ENCODE measurements at places on chromosomes 2 and 18.
A peak's percentile ranks its signal among the peaks of the same experiment; 100 is the strongest.

DNA sequence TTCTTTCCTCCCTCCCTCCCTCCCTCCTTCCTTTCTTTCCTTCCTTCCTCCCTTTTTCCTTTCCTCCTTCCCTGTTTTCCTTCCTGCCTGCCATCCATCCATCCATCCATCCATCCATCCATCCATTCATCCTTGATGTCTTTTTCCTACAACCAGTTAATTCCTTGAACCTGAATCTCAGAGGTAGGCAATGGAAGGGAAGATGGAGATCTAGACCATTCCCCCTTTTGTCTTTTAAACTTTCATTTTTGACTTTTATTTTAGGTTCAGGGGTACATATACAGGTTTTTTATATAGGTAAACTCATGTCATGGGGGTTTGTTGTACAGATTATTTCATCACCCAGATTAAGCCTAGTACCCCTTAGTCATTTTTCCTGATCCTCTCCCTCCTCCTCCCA lies 97.4 kb downstream of the OSBPL6 start:
- no peak for DNase-seq

GRCh38 chr2:222355860-222356259 lies 57.1 kb upstream of the PAX3 start:
- peak; percentile 94 for DNase-seq

DNA sequence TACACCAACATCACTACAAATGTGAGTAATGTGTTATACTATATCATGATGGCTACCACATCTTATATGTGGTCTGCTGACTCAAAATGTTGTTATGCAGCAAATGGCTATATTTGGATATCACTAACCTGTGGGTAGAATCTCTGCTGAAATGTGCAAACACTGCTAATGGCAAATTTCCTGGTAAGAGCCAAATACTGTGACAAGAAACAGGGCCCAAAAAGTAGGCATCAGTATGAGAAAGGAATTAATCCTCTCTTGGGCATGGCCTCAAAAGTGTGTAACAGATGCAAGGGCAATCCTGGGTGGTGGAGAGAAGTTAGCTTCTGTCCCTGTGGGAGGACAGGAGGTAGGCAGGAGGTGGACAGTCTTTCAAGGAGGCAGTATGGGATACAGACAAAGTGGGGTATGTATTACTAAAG lies 13.3 kb downstream of the ATF2 start:
- DNase-seq, result peak; percentile 86

GRCh38 chr2:26269571-26270158 lies 24.9 kb downstream of the HADHB start:
- no peak for DNase-seq

DNA sequence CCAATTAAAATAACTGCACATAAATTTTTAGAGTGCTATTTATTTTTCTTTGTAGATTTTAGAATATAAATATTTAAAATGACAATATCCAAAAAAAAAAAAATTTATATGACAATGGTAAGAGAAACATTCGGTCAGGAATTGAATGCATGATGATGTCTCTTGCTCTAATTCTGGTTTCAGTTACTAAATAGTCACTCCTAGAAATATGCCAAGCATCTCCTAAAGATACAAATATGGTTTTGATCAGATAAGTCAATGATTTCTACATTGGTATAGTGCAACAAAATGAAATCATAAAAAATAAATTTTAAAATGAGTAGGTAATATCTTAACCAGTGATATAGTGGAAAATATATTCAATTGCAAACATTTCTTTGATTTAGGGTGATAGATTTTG lies 95.9 kb upstream of the ACKR3 start:
- peak; percentile 40 for DNase-seq

DNA sequence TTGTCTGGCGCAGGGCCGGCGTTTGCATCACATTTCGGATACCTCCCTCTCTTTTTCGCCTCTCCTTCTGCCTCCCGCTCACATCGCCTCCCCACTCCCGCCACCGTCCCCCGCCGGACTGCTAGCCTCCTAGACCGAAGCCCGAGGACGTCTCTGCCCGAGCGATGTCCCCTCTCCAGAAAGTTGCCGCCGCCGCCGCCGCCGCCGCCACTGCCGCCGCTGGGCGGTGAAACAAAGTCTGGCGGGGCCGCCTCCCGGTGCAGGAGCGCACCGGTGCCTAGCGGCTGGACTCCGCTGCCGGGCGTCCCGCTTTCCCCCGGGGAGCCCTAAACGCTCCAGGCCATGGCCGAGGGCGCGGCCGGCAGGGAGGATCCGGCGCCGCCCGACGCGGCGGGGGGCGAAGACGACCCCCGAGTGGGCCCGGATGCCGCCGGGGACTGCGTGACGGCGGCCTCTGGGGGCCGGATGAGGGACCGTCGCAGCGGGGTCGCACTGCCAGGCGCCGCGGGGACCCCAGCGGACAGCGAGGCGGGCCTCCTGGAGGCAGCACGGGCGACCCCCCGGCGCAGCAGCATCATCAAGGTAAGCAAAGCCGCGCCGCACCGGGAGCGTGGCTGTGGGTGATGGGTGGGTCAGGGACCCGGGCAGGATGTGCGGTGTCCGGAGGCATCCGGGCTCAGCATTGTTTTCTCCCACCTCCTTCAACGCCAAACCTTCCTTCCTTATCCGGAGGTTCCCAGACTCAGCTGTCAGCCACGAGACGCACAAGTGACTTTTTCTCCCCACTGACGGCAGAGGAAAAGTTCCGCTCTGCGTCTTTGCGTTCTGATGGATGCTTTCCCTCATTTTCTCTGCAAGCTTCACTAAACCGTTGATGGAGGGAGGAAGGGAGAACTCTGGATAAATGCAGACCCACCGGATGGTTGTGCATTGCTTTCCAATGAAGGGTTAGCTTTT lies 643 bp downstream of the PLCL1 start:
- DNase-seq, result no peak

- DNase-seq, result peak; percentile 78
Observed at GRCh38 chr2:152432206-152432653, 97.3 kb downstream of the FMNL2 start.

DNA sequence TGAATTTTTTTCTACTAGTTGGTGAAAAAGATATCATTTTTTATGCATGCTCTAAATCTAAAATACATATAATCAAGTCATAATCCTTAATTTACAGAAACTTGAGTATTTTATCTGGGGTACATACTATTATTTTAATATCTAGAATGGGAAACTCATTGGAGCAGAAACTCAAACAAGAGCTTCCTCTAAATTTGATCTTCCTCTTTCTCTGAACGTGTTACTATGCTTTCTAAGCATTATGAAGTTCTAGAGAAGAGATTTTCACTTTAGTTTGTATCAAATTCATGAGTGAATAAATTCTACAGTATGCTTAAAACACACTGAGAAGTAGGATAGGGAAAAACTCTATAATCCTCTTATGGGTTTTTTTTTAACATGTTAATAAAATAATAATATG lies 20.6 kb upstream of the SLC38A11 start:
- no peak for DNase-seq

DNA sequence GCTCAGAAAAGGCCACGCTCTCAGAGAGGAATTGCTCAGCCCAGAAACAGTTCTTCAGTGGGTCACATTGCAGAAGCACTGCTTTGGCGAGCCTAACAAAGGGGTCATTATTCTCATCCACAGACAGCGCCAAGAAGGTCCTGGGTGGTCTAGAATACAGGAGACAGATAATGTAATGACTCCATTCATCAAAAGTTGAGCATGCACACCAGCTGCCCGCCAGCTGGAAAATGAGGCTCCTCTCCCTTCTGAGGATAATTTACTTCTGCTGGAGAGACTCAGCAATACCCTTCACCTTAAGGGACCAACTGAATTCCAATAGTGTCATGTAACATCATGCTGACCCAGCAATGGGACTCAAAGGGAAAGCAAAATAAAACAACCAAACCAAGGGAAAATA lies 79.9 kb downstream of the TRIB2 start:
- DNase-seq, result peak; percentile 71

DNA sequence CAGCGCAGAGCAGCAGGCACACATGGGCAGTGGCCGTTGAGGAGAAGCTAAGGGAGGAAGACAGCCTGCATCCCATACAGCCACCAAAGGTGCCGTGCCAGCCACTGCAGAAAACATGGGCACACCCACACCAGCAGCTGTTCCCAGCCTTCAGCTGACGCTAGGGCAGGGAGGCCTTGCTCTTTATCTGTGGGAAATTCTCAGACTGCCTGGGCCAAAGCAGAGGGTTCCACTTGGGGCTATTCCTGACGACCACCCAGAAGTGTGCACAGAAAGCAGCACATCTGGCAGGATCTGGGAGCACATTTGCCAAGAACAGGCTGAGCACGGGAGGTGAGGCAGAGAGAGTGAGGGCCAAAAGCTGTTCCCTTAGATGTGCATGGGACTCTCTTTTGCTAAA lies 101.3 kb upstream of the SOX11 start:
- no peak for DNase-seq

- no peak for DNase-seq
Observed at GRCh38 chr2:9812945-9813311, 30.3 kb upstream of the TAF1B start.

DNA sequence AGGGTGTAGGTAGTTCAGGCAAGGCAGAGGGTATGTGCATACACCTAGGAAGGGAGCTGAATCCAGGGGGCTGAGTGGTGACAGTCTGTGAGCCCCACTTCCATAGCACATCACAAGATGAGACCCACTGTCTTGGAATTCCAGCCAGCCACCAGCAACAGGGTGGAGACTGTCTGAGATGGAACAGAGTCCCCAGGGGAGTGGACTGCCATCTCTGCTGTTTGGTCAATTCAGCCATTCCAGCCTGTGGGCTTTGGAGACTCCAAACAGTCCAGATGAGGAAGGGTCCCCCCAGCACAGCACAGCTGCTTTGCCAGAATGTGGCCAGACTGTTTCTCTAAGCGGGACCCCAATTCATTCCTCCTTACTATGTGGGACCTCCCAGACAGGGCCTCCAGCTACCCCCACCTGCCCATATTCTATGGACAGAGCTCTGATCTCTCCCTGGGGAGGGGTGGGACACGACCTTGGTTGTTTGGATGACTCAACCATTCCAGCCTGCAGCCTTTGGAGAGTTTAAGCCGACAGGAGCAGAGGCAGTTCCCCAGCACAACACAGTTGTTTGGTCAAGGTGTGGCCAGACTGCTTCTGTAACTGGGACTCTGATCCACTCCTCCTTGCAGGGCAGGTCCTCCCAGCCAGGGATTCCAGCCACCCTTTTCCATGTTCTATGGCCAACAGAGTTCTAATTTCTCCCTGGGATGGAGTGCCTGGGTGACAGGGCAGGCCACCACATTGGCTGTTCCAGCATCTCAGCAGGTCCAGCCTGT lies 178.0 kb downstream of the RND3 start:
- DNase-seq, result no peak

- no peak for DNase-seq
Observed at GRCh38 chr18:25518716-25519053, 166.7 kb upstream of the ZNF521 start.

DNA sequence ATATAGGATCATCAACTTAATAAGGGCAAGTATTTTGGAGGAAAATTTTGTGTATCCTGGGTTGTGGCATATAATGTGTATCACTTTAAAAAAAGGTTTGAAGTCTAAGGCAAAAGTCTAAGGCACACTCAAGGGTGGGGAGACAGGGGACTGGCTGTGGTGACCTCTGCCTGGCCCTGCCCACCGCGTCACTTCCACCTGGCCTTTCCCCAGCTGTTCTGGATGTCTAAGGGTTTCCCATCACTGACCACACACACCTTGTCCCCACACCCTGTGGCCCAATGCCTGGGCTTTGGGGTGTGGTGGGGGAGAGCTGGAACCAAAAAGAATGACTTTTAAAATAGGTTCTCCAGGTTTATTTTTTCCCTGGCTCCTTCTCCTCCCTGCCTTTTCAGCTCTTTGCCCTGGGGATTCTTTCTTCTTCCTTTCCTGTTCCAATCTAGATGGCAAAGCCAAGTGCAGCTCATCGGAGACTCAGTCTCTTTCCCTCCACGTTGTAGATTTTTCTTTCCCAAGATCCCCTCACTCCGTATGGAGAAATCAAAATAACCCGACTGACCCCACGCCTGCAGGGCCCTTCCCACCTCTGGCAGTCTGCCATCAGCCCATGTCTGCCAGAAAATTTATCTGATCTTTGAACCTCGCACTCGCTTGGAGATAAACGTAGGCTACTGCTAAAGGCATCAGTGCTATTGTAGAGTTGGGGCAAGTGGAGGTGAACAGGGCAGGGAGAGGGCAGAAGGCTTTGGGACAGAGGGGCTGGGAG lies 257.2 kb downstream of the DYSF start:
- DNase-seq, result no peak

DNA sequence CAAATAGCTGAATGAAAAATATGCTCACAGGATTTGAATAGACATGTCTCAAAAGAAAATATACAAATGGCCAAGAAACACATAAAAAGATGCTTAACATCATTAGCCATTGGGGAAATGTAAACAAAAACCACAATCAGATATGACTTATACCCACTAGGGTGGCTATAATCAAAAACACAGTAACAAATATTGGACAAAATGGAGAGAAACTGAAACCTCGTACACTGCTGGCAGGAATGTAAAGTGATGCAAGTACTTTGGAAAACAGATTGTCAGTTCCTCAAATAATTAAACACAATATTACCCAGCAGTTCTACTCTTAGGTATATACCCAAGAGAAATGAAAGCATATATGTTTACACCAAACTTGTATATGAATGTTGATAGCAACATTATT lies 213.0 kb downstream of the PHLPP1 start:
- peak; percentile 5 for DNase-seq

DNA sequence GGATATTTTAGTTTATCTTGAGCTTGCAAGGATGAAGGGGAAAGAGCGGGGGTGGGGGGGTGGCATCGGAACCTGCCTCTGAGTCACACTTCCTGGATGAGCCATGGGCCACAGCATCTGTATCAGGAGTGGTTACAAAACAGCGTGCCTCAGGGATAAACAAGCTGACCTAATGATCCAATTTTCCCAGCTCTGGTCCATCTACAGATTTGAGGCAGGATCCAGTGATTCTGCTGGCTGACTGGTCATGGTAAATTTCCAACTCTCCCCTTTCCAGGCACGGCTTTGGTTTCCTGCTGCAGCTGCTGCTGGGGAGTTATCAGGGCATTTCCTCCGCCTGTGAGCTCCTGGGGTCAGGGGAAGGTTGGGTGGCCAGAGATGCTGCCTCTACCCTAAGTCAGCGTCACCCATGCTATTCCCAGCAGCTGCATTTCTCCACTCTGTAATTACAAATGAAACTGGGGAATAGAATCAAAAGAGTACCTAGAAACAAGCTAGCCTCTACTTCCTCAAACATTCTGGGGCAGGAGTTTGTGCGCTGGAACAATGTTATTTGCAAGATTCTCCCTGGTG lies 4.7 kb upstream of the HPCAL1 start:
- peak; percentile 68 for DNase-seq

DNA sequence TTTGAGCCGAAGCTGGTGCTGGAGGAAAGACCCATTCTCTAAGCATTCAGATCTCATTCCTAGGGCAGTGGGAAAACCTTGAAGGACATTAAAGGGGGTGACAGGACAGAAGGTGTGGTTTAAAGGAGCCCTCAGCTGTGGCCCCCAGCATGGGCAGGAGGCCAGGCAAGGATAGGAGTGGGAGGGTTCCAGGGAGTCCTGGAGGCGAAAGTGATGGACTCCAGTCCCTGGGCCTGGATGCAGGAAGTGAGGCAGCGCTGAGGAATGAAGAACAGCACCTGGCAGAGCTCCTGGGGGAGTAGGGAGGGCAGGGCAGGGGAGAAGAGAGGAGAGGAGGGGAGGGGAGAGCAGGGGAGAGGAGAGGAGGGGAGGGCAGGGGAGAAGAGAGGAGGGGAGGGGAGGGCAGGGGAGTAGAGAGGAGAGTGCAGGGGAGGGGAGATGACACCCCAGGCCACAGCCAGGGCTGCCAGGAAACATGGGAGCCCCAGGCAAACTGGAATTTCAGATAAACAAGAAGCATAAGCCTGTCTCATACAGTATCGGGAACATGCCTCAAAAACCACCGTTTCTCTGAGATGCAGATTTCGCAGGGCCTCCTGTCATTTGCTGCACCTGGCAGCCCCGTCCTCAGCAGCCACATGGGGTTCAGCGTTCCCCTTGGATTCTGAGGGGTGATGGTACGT lies 5.7 kb downstream of the RAMP1 start:
- peak; percentile 78 for DNase-seq

Measured in fibroblast of skin of abdomen (primary cell).